ENCODE measurements at places on chromosomes 3 and 15. TPM values are rescaled to one million over a fixed set of nuclear protein-coding genes. Genes with fewer than 3 reads are reported as not detected.

NOX5 gene
- 0.50 TPM for total RNA-seq

SMAD6 gene
- total RNA-seq = not detected

ZNF774 gene
- total RNA-seq = 5.7 TPM

SLC12A8 gene
- total RNA-seq = 24.8 TPM

OSTN gene
- not detected for total RNA-seq

UACA gene
- total RNA-seq = 19.2 TPM

XCR1 gene
- not detected for total RNA-seq

CLDN18 gene
- not detected for total RNA-seq

DNAH12 gene
- 0.24 TPM for total RNA-seq

PLCL2 gene
- 0.33 TPM for total RNA-seq

GRCh38 chr15:101054991-101055390, 135.8 kb downstream of the LRRK1 start:
- DNase-seq = no peak

- no peak for DNase-seq
These were observed 86.0 kb upstream of the NDN start for GRCh38 chr15:23773093-23773492.

GRCh38 chr3:48157950-48158376, 30.3 kb downstream of the CDC25A start:
- peak; percentile 24 for DNase-seq

DNA sequence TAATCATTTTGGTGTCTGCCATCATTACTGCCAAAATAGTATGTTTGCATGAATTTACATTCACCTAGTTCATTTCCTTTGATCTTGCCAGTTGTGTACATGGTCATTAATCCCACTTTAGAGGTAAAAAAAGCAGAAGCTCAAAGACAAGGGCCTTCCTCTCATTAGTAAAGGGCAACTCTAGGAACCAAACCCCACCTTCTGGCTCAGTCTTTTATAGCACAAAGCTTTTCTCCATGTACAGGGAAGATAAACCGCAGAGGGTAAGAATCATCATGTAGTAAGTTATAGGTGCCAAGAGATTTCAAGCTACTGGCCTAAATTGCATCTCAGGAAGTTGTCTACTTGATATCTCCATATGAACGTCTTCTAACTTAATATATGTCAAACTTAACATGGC, 19.3 kb upstream of the SPG21 start:
- DNase-seq = peak; percentile 21

- DNase-seq = peak; percentile 79
These were observed 23.3 kb downstream of the STAG1 start for GRCh38 chr3:136728918-136729317.

DNA sequence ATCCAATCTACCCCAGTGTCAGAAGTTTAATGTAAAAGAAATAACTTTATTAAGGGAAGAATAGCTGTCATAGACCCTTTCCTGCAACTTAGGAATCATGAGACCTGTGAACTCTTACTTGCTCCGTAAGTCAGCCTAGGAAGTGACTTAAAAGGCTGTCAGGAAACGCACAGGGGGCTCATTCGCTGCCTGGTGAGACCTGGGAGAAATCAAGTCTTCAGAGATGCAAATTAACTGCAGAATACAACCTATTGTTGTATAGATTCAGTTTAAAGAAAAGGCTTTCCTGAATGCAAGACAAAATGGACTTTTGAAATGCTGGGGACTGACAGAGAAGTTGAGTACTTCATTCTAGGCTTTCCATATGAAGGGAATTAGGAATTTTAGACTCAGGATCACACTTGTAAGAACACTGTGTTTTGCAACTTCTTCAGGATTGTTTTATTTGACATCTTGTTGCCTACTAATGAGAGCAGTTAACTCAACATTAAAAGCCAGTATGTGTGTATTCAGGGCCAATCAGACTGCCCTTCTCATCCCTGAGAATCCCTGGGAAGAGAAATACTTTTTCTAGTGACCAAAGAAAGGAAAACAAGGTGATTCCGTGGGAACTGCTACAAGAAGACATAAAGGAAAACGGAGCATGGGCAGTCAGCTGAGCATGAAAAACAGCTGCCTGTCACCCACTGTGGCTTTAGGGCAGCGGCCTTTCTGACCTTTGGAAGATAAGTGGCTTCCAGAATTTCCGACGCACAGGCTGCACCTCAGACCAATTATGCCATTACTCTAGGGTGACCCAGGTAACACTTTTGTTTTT, 18.5 kb upstream of the DPPA4 start:
- DNase-seq = no peak

DNA sequence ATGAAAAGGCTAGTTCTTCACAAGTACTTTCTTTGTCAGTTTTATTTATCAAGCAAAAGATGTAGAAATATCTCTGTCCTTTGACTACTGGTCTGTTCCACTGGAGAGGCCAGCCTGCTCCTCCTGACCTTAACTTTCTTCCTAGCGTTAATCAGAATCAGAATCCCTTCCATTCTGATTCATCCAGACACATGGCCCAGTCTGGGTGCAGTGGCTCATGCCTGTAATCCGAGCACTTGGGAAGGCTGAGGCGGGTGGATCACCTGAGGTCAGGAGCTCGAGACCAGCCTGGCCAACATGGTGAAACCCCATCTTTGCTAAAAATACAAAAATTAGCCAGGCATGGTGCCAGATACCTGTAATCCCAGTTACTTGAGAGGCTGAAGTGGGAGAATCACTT, 32.0 kb upstream of the MANF start:
- no peak for DNase-seq

DNA sequence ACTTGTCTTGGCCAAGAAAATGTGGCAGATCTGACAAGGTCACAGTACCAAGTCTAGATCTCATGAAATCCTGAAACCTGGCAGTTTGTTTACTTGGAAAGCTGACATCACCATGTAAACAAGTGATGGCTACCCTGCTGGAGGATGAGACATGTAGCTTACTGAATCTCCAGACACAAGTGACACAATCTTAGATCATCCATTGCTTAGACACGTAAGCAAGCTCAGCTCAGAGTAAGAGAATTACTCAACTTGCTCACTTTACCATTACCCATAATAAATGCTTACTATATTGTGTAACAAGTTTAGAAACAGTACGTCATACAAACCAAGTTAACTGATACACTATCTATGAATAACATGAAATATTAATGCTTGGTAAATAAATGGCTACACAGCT, 263.8 kb downstream of the TBC1D5 start:
- peak; percentile 73 for DNase-seq

DNA sequence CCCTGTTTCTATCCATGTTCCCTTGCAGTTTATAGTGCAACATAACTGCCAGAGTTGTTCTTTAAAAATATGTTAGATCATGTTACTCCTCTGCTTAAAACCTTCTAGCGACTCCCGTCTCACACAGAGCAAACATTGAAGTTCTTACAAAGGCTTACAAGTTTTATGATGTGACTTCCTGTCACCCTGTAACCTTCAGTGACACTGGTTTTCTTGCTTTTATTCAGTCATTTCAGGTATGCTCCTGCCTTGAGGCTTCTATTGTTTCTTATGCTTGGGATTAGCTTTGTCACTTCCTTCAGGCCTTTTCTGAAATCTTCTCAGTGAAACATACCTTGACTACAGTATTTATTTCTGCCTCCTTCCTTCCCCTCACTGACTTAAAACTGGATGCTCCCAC, 252.1 kb downstream of the DOCK3 start:
- no peak for DNase-seq

GRCh38 chr3:32398531-32398930, 6.9 kb downstream of the CMTM7 start:
- no peak for DNase-seq

DNA sequence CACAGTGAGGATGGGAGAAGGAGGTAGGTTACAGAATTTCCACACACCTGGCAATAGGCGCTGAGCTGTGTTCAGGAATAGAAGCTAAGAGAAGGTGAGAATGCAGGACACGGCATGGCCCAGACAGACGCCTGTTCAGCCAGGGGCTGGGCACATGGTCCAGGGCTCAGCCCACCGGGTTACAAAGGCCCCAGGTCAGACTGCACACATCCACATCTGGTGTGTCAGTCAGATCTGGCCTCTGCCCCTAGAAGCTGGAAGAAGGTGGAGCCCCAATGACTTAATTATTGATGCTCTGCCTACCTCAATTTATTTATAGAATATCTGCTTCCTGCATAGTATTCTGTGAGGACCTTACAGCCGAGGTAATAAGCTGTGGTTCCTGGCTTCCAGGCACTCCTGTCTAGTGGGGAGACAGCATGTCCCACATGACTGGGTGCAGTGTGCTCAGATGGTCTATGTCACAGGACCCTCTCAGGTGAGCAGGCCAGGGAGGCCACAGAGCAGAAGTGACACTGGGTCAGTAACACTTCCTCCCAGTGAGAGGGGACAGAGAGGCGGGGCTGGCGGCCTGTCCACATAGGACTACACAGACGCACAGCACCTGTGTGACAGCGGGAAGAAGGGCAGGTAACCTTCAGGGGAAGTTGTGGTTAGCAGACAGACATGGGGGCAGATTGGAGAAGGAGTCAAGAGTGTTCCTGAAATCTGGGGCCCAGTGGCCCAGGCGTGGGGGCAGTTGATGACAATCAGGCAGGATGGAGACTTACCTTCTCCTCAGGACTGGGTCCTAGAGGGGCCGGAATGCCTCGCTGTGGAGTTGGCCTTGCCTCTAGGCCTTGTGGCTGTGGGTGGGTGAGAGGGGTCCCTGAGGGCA, 38.6 kb upstream of the PLXNA1 start:
- no peak for DNase-seq

DNA sequence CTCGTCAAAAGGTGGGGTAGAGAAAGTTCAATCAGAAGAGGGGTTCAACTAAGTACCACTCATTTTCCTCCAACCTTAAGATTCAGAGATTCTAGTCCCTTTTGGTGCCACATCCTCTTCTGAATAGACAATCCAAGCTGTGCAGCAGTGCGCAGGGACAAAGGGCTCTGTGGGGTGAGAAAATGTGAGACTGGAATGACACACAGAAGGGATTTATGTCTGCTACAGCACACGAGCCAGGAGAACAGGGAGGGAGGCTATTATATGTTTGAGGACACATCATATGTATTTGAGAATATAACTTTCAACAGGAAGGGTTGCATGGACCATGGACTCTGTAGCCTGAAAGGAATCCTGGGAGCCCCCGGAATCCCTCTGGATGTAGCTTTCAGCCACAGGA, 33.0 kb downstream of the LSM3 start:
- no peak for DNase-seq

DNA sequence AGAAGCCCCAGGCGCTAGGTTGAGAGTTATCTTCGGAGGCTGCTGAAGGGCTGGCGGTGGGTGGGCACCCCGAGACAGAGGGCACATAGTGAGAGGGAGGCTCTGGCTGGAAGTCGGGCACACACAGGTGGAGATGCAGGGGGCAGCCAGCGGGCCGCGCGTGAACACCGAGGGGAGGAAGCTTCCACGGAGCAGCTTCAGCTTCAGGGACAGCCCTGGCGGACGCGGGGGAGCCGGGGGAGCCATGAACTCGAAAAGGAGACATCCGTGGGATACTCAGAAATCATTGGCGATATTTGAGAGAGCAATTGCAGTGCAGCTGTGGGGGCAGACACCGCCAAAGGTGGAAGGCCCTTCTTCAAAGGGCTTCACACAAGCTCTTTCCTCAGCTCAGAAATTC, 204.6 kb downstream of the ATP10A start:
- DNase-seq = no peak

- DNase-seq = peak; percentile 26
These were observed 801 bp upstream of the NGRN start for GRCh38 chr15:90264671-90265070.

DNA sequence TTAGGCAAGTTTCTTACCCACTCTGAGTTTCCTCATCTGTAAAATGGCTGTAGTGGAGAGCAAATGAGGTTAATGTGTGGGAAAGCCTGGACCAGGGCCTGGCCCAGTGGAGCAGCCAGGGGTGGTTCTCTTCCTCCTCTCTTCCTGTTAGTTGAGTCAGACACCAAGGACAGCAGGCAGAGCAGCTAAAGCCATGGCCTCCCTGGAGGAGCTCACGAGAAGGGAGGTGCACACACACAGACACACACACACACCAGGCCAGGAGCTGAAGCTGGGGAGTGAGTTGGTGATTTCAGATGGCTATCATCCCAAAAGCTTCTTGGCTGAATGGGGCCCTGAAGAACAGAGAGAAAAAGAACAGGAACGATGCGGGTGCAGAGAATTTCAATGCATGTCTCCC, 33.2 kb upstream of the TSPAN3 start:
- DNase-seq = no peak

GRCh38 chr3:57596495-57597126, 533 bp downstream of the ARF4 start:
- peak; percentile 87 for DNase-seq

GRCh38 chr15:40064231-40064894, 25.4 kb upstream of the SRP14 start:
- DNase-seq = no peak

DNA sequence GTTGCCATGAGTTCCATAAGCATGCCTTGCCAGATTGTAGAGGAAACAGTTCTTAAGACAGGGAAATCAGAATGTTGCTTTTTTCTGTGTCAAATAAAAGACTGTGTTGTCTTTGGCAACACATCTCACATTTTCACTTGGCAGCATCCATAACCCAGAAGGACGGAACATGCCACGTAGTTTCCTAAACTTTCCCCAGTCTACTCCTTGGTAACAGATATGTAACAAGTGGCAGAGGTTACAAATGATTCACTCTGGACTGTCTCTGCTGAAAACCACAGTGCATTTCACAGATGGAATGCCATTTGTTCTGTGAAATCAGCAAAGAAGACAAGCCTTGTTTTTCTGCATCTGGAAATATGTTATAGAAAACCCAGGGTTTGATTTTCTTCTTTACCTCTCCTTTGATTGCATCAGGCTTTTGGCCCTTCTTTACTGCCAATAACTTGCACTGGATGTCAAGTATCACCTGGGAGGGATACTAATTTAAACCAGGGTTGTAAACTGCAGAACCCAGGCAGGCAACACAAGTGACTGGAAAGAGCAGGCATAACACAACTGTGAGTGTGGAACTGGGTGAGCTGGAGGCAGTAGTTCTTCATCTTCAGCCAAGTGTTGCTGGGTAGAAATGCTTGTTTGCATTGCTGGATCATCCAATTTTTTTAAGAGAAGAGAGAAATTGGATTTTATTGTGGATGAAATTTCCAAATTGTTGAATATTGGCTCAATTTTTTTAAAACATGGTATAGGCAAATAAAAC, 124.4 kb upstream of the FOXB1 start:
- peak; percentile 89 for DNase-seq

DNA sequence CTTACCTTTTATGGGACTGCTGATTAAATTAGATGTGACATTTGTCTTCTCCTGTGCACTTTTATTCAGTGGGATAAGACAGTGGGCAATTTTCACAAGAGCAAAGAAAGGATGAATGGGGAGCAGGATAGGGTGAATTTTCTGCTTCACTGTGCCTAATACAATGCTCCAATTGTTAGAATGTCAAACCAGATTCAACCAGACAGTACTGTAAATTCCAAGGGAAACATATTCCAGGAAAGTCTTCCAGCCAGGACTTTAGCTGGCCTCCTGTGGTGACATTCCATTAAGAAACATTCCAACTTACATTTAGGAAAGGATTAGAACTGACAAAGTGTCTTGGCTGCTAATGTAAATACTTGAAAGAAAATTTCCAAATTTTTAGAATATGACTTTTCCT, 100.1 kb upstream of the PROK2 start:
- no peak for DNase-seq
